ENCODE measurements at places on chromosomes 5 and 9.

- DNase-seq = no peak
Measured at GRCh38 chr9:77569335-77569734, 78.8 kb downstream of the GNA14 start.

- peak; percentile 32 for DNase-seq
Measured at GRCh38 chr9:130042406-130042884, 544 bp downstream of the FNBP1 start.

- no peak for DNase-seq
Measured at GRCh38 chr9:118059484-118060278, 355.5 kb downstream of the TLR4 start.

GRCh38 chr5:75933489-75933888 is 149.7 kb upstream of the SV2C start:
- no peak for DNase-seq

GRCh38 chr5:68562308-68562707 is 346.8 kb downstream of the PIK3R1 start:
- DNase-seq = no peak

- DNase-seq = no peak
Measured at GRCh38 chr9:113359385-113359784, 10.0 kb downstream of the BSPRY start.

- DNase-seq = no peak
Measured at GRCh38 chr5:116145416-116145815, 60.6 kb downstream of the COMMD10 start.

GRCh38 chr9:77648234-77649108 is at the start of gene GNA14:
Gene GNA14, minus strand, starts transcription at chr9:77648322. Its CDS starts 529 bp downstream, at chr9:77647793.
- no peak for DNase-seq

DNA sequence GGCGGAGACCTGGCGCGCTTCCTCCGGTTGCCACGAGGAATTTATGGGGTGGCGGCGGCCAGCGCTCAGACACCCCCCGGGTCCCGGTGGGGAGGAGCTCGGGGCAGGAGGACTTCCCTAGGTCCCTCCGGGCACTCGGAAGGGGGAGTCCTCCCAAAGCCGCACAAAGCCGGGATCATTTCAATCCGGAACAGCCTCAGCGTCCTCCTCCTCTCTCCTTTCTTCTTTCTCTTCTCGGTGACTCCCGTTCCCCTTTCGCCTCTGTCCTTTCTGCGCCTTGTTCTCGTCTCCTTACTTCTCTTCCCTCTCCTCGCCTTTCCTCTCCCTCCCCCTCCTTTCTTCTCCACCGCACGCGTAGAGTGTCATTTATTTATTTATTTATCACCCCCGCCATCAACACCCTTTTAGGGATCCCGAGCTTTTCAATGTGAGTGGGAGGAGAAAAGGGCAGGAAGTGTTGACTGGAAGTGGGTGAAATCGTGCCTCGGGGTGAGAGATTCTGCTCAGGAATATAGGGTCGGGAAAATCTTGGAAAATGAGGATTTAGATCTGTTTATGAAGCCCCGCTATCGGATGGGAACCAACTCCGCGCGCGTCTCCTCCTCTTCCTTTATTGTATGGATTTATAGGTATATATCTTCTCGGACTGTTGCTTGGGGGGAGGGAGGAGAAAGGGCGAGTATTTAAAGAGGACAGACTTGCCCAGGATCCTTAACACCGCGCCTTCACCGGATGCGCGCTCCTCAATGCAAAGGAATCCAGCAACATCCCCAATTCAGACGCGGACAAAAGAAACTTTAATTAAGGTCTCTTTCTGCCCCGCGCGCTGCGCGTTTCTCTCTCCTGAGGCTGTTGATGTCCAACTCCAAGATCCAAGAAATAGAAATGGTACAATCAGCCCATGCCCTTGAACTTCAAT is 2.0 kb upstream of the ZNF462 start:
- DNase-seq = no peak

DNA sequence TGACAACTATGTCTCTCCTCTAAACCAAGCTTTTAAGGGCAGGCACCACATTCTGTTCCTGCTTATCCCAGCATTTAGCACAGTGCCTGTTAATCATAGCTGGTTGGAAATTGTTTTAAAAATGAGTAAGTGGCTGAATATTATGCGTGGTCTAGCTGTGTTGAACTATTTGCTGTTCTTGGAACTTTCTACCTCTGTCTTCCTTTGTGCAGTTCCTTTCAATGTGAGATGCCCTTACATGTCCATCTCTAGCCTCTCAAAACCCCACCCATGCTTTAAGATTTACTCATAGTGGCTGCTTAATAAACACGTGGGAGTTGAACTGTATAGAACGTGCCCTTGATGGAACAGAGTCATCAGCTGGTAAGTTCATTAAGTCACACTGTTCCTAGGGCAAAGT is 34.5 kb downstream of the C9orf57 start:
- no peak for DNase-seq

DNA sequence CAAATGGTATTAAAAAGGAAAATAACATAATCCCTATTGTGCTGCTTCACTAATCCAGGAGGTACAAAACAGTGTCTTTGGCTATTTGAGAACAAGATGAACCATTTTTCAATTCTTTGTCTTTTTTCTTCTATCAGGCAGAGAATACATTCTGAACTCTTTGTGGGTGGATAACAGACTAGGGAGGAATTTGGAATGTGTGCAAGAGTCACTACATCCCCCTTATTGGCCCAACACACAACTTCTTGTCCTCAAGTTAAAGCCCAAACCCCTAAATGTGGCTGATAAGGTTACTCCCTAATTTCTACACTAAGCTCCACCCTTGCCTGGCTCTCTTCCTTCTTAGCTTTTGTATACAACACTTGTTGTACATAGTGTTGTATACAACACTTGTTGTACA is 342.7 kb upstream of the RFX3 start:
- DNase-seq = no peak

DNA sequence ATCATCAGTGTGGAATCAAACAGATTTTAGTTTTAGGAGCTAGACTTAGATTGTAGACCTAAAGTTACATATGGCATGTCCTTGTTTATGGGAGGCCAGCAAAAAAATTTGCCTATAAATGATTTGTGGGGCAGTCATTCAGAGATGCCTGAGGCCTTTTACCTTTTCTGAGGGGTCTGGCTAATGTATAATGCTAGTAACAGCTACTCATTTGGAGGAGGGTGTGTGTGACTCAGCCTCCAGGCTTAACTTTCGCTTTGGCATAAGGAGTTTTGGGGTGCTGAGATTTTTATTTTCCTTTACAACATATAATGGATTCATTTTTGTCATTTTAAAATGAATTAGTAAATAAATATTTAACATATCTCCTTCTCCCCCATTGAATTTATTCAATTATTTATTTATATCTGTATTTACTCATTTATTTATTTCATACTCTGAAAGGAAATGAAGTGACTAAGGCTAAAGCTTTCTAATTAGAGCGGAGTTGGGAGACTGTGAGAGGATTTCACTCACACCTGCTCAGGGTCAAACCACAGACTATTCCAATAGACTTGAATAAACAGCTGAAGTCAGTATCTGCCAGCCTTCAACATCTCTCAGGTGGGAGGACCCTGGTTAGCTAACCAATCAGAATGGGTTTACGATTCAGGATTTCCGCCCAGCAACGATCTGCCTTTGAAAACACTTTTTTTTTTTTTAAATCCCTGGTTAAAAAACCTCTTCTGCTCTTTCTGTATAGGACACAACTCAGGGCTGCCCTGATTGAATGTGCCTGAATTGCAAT is 487.5 kb upstream of the SGCD start:
- DNase-seq = no peak

DNA sequence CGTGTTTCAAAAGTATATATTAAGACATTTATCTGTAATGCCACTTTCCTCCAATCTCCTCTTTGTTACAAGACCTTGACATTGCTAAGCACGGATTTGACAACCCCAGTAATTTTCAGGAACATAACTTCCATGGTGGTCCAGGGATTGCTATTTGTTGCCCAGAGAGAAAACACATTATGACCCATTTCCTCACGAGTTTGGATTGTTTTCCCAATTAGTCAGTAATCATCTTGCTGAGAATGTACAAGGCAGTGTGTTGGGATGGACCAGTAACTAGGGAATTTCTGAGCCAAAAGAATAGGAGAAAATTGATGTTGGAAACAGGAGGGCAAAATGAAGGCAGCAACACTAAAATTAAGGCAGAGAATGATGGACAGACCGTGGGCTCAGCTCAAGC is 574.1 kb downstream of the EBF1 start:
- no peak for DNase-seq

DNA sequence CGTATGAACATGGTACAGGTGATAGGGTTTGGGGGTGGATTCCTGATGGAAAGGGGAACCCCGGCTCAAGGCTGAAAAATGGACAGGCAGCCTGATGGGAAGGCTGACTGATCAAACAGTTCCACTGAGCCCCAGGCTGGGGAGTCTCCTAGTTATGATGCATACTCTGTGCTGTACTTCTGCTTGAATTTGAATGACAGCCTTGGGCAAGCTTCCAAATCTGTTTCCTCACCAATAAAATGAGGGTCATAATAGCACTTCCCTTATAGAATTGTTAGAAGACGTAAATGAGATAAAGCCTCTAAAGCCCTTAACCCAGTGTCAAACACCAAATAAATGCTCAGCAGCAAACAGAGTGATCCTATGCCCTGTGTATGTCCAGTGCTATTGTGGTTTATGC is 478.5 kb upstream of the DMAC1 start:
- DNase-seq = no peak

DNA sequence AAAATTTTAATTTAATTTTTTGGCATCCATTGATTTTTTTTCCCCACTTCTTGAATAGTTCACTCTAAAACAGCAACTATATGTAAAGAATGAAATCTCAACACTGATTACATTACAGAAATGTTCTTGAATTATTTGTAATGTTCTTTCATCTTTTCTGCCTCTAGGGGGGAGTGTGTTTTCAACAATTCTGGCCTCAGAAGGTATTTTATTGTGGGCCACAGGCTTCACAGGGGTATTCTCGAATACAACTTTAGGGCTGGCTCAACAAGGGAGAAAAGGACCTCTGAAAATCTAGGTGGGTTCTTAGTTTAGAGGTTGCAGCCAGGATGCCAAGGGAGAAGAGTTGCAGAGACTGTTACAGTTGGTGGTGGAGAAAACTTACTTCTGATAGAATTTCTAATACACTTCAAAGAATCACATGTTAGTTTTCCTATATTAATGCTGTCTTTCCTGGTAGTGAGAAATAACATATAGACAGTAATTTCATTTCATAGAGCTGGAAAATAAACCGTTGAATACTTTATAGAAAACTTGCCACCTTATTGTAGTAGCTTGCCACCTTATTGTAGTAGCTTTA is 3.6 kb upstream of the NPR3 start:
- DNase-seq = no peak

DNA sequence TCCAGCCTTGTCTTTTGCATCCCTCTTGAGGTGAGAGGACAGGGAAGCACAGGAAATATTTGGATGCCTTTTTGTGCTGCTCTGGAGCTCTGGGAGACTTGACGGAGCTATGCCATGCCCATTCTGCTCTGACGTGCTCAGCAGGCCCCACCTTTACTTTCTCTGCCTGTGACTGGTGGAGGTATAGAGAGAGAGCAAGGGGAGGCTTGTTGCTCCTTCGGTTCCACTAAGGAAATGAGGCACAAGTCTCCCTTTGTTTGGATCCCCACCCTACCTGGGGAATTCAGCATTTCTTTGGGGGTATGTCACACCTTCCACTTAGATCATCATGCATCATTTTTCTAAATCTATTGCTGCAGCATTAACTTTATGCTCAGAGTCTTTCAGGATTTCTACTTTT is 121.8 kb upstream of the CNTLN start:
- DNase-seq = no peak

DNA sequence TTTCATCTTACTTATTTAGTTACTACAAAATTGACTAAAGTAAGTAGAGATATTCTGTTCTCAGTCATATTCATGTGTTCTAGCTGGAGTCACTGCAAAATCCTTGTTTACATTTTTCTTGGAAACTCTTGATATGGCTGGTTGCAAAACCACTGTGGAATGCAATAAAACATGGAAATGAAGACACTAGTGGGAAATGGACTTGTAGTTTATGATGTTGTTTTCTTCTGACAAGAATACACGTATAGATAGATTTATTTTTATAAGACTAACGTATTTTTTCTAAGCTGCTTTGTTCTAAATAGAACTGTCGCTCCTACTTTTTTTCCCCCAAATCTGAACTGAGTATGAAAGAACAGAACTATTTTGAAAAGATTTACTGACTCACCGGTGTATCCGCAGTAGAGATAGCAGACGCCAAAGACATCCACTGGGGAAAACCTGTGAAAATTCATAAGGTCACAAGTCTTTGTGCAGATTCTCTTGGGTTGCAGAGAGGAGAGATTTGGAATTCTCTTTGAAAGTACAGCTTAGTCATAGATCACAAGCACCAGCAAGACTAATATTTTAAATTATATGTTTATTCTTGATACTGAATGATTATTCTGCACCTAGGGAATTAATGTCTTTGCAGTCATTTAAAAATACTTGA is 119.6 kb upstream of the TAF11L2 start:
- DNase-seq = no peak

GRCh38 chr5:137309290-137309689 is 189.8 kb downstream of the SPOCK1 start:
- no peak for DNase-seq

- DNase-seq = no peak
Measured at GRCh38 chr9:69768101-69768500, 8.3 kb upstream of the PTAR1 start.

GRCh38 chr9:35842020-35842745 is 13.2 kb downstream of the TMEM8B start:
- no peak for DNase-seq

DNA sequence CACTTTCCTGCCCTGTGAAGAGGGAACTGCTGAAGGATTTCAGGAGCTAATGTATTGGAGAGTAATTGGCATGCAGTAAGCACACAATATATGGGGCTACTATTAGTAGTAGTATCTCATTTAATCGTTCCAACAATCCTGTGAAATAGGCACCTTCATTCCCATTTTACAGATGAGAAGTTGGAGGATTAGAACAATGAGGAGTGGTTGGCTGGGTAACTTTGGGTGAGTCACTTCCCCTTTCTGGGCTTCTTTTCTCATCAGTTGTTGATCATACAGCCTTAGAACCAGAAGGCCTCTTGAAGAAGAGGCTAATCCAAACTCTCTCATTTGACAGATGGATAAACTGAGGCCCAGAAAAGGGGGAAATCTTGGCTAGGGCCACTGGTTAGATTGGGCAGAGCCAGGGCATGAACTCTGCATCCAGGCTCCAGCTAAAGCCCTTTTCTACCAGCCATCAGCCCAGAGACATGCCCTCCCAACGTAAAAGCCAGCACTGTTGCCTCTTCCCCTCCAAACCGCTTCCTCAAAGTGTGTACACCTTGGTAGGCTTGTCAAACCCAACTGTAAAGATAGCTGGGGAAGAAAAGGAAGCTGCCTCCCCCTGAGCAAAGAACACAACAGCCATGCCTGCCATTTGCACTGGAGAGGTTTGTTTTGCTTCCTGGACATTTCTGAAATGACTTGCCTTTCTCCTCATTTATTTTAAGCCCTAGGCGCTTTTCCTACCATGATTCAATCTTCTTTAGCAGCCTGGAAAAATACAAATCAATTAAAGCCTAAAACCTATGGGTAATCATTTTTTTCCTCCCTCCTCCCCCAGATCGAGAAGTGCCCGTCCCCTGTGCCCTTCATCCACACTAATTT is 992 bp downstream of the SPACA9 start:
- no peak for DNase-seq

GRCh38 chr9:113901221-113901688 is 25.1 kb downstream of the ZNF618 start:
- no peak for DNase-seq

- no peak for DNase-seq
Measured at GRCh38 chr5:9715891-9716335, 85.8 kb upstream of the TAS2R1 start.

All from activated CD4-positive, alpha-beta T cell treated with anti-CD3 and anti-CD28 coated beads, Interleukin-2, amount 50 U/mL, for 1 hour (primary cell).